ENCODE measurements at places on chromosomes 13 and 19.
A peak's percentile ranks its signal among the peaks of the same experiment; 100 is the strongest.

- DNase-seq: peak; percentile 42
These were observed 1.6 kb downstream of the P2RY11 start for GRCh38 chr19:10112895-10113591.

DNA sequence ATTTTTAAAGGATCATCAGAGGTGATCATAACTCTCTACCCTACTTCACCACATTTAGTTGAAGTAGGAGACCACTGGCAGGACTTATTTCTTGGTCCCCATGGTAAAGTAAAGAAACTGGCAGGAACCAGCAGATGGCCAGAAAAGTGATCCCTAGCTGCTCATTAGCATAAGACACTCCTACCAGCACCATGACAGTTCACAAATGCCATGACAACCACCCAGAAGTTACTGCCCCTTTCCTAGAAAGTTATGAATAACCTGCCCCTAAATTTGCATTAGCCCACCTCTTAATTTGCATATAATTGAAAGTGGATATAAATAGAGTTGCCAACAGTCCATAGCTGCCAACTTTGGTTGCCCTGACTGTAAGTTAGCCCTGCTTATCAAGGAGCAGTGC lies 18.4 kb upstream of the RUBCNL start:
- DNase-seq: no peak

GRCh38 chr13:95182570-95183265 lies 118.5 kb downstream of the ABCC4 start:
- DNase-seq: no peak

DNA sequence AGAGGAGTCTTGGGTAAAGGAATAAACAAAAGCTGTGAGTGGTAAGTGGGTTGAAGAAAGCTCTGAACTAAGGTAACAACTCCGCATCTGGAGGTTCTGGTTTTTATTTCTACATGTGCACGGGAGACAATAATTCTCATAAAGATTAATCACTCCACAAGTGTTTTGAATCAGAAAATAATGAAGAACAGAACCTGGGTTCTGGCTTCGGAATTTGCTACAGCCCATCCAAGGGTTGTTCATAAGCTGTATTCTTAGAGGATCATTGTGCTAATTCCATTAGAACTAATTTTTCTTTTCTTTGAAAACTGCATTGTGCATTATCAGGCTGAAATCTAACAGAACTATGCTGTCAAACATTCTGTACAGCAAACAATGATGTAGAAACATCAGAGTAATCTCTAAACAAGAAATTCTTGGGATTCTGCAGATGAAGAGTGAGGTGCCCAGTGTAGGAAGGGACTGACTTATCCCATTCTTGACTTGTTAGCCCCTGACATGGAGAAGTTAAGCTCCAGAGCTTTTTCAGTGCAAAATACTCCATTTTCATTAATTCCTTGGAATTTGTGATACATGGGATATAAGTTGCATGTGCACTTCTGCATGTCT lies 368.2 kb downstream of the COG6 start:
- DNase-seq: no peak

- no peak for DNase-seq
These were observed 721.6 kb upstream of the ARGLU1 start for GRCh38 chr13:107289540-107289939.

GRCh38 chr19:43727593-43727853 lies 11.6 kb downstream of the IRGC start:
- no peak for DNase-seq

DNA sequence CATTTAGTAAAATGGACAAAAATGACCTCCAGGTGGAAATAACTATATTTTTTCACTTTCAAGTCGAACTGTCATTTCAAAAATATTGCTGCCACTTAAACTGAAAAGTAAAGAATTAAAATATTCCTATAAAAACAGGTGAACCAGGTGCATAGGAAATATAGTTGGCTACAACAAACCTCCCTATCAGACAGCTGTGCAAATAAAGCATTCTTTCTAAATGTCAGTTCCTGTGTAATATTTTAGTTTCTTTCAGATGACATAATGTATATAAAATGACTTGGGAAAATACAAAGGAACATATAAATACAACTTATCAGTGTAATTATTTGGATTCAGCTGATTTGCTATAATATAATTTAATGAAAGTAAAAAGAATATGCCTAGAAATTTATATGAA lies 403.5 kb upstream of the GPC6 start:
- DNase-seq: no peak

- DNase-seq: no peak
These were observed 1023.5 kb downstream of the PCDH17 start for GRCh38 chr13:58655086-58655485.

GRCh38 chr19:14411161-14411937 lies 7.8 kb downstream of the DDX39A start:
- DNase-seq: no peak

- DNase-seq: peak; percentile 52
These were observed 4.6 kb downstream of the PKN1 start for GRCh38 chr19:14437578-14438140.

DNA sequence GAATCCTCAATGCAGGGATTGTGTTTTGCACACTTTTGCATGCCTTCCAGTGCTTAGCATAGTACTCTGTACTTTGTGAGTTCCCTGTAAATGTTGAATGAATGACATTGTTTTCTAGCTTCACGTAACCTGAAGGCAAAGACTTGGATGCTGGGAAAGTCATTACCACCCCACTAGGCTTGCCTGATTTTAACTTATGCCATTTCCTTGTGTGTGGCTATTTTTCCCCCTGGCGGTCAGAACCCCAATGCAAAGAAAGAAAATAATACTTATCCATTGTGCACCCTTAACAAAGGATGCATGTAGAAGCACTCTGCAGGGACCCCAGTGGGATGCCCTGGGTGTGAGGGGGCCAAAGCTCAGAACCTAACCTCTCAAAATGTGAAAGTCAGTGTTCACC lies 1.2 kb upstream of the ENOX1 start:
- DNase-seq: peak; percentile 52

- peak; percentile 85 for DNase-seq
These were observed 24.7 kb downstream of the RASA3 start for GRCh38 chr13:114107686-114108081.

- no peak for DNase-seq
These were observed 619.0 kb downstream of the KCTD12 start for GRCh38 chr13:76267216-76267615.

DNA sequence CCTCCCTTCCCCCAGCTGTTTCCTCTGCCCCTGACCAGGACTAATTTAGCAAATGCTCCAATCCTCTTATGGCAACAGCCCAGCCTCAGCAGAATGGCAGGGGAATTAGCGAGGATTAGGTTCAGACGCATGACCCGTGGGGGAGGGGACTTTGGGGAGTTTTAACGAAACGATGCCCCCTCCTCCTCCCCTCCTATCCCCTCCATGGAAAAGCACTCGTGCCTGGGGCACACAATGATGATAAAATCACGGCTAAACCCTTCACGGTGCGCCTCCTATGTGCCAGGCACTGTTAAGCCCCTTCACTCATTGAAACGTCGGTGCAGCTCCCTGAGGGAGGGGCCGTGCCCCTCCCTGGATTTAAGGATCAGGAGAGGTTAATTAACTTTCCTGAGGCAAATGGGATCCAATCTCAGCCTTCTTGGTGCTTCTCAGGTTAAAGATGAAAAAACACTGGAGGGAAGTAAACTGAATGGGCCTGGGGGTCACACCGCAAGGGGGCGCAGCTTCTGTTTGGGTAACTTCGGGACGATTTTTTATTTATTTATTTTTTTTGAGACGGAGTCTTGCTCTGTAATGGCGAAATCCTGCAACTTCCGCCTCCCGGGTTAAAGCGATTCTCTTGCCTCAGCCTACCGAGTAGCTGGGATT lies 10.1 kb upstream of the TPRX2 start:
- DNase-seq: peak; percentile 50

DNA sequence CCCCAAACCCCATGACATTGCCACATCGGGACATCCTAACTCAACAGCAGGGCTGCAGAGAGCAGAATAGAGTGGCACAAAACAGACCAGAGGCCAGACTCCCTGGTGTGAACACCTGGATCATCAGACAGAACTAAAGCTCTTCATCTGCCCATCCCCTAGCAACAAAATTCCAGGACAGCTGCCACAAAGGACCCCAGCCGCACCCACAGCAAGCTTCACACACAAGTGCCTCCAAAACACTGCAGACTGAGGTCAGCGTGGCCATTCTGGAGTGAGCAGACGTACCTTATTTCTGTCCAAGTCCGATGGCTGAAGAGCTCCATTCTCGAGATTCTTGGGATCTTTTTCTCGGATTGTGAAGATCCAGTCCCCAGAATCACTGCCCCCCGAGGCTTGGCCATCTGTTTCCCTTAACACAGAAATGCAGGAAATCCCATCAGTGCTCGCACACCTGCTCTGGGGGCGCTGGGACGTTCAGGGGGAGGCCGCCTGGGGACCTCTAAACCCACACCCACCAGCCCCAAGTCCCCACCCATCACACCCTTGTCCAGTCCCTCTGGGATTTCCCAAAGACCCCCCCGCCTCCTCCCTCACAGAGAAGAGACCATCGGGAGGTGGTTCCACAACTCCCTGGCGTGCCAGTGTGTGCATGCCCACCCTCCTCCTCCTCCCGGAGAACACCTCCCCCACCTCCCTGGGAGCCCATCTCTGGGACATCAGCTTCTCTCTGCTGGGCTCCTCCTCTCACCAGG lies 115.2 kb downstream of the STK24 start:
- no peak for DNase-seq

- DNase-seq: no peak
These were observed 86.0 kb downstream of the GADD45B start for GRCh38 chr19:2561895-2562294.

GRCh38 chr13:30370146-30370545 lies 52.1 kb upstream of the UBE2L5 start:
- no peak for DNase-seq

DNA sequence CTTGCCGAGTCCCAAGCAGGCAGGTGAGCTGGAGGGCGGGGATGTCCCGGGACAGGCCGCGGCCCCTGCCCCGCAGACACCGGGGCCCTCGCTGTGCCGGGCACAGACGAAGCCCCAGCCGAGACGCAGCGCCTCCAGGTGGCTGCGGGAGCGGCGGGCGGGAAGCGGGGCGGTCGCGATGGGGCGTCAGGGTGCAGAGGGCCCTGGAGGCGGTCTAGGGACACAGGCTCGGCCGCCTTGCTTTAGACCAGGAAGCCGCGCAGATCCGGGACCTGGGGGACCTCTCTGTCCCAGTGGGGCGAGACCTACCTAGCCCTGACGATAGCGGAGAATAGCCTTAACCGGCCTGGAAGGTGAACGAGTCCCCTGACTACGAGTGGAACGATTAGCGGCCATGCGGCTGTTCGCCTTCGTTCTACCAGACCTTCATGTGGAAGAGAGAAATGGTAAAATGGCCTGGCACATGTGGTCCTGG lies 4.2 kb upstream of the ZNF564 start:
- DNase-seq: no peak

- DNase-seq: no peak
These were observed 20.6 kb upstream of the SLC46A3 start for GRCh38 chr13:28739376-28739775.

- peak; percentile 80 for DNase-seq
These were observed at the start of gene LIN7B for GRCh38 chr19:49113762-49114629. LIN7B (plus strand) TSS chr19:49114370; CDS start chr19:49114405, 35 bp downstream.

GRCh38 chr19:4060621-4061177 lies 6.0 kb downstream of the ZBTB7A start:
- DNase-seq: no peak

GRCh38 chr13:50608370-50608769 lies 235.1 kb downstream of the DLEU7 start:
- no peak for DNase-seq

DNA sequence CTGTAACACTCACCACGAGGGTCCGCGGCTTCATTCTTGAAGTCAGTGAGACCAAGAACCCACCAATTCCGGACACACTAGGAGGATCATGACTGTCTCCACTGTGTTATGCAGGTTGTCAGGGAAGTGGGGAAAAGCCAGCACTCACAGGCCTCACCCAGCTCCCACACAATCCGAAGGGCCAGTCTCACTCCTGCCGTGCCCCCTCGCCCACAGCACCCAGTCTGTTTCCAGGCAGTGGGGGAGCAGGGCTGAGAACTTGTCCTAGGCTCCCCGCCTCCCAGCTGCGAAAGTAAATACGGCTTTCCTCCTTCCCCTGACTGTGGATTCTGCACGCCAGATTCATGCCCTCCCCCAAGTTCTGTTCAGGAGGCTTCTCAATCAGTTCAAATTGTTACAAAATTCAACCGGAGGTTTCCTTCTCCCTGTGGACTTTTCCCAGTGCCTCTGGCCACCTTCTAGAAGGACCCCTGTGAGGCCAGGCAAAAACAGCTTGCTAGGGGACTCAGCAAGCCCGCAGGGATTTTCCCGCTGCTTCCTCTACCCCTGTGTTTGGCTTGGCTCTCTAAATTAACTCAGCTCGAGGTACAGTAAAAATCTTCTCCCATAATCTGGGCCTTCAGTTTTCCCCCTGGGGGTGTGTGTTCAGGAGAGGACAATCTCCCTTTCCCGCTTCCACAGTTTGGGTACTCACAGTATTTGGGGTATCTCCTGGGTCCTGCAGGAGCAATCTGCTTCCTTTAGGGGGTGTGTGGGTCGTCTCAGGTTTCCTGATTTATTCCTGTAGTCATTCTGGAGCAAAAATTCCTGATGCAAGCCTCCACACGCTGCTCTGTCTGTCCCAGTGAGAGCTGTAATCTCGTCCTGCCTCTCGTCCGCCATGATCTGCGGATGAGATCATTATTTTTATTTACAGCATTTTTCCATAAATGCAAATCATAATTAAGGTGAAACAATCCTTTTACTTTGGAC lies 899.8 kb downstream of the GPC5 start:
- no peak for DNase-seq

GRCh38 chr19:7977021-7977722 lies 28.3 kb downstream of the ELAVL1 start:
- DNase-seq: no peak

DNA sequence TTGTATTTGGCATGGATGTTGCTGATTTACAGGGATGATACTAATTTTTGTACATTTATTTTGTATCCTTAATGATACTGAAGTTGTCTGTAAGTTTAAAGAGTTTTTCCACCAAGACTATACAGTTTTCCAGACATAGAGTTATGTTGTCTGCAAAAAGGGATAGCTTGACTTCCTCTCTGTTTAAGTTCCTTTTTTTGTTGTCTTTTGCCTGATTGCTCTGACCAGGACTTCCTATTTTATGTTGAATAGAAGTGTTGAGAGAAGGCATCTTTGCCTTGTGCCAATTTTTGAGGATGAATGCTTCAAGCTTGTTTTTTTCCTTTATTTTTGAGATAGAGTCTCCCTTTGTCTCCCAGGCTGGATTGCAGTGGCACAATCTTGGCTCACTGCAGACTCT lies 36.8 kb upstream of the ZNF681 start:
- no peak for DNase-seq

GRCh38 chr19:18587962-18588610 lies 512 bp upstream of the REX1BD start:
- DNase-seq: no peak

GRCh38 chr19:55519451-55520311 lies 17.3 kb downstream of the SBK2 start:
- DNase-seq: peak; percentile 85

DNA sequence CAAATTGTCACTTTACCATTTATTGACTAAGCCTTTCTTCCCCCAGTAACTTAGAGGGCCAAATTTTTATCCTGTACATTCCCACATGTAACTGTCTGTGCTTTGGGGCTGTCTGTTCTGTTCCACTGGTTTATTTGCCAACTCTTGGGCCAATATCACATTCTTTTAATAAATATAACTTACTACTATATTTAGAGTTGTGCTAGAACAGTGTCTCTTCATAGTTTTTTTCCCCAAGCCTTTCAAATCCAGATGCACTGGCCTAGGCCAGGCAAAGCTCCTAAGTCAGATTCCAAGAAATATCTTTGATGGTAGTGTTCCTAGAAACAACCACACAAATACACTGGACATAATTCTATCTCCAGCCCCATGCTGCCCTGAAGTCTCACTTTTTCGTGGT lies 16.0 kb upstream of the CEBPG start:
- DNase-seq: no peak

GRCh38 chr13:110108348-110109139 lies 198.4 kb downstream of the COL4A1 start:
- peak; percentile 84 for DNase-seq

All from EL (cell line).